HCT116 (cell line): ENCODE measurements at places on chromosomes 5 and 9. TPM values are rescaled to one million over a fixed set of nuclear protein-coding genes. Genes with fewer than 3 reads are reported as not detected.

GRCh38 chr5:82938901-82939725 is 138.1 kb downstream of the TMEM167A start:
- no peak for DNase-seq

DNA sequence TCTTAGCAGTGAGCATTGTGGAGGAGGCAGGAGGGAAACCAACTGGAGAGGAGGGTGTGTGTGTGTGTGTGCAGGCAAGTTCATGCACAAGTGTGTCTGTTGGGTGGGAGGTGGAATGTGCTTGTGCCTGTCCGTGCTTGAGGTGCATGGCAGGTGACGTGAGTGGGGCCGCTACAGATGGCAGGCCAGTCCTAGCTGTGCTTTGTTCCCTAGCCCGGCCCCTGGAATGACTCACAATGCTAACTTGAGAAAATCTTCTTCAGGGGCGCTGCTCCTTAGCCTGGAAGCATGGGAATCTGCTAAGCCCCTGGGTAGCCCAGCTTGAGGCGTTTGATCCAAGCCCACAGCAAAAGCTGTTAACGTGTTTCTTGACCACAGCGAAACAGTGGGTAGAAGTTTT is 25.0 kb upstream of the DMRT2 start:
- no peak for DNase-seq

GRCh38 chr9:7554699-7555098 is 244.9 kb downstream of the DMAC1 start:
- no peak for DNase-seq

The TOMM5 gene
- 161 TPM for total RNA-seq

The C9 gene
- total RNA-seq, result 0.34 TPM

The F2RL1 gene
- total RNA-seq, result 119 TPM

- DNase-seq, result no peak
Measured at GRCh38 chr5:13993926-13994325, 49.4 kb upstream of the DNAH5 start.

- peak; percentile 49 for DNase-seq
Measured at GRCh38 chr9:130834371-130835336, at the start of gene ABL1. Gene ABL1 (plus strand): TSS chr9:130835254. CDS start chr9:130835447, 193 bp downstream.

The RASGRF2 gene
- total RNA-seq, result 0.05 TPM

GRCh38 chr9:129497813-129498450 is 123.0 kb downstream of the C9orf50 start:
- no peak for DNase-seq

DNA sequence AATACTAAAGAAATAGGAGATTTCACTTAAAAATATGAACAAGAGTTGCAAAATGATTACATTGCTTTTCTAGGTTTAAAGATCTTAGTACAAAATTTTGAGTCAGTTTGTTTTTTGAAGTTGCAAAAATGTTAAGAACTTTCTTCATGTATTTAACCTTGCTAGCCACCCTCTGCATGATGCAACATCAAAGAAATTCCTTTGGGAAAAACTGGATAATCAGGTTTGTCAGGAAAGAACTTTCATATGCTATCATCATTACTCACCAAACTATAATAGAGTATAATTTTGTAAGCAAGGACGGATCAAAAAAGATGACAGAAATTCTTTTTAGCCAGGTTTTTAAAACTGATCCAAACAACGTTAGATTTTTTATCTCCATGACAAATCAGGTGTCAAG is 116.9 kb upstream of the MRPS30 start:
- peak; percentile 71 for DNase-seq

DNA sequence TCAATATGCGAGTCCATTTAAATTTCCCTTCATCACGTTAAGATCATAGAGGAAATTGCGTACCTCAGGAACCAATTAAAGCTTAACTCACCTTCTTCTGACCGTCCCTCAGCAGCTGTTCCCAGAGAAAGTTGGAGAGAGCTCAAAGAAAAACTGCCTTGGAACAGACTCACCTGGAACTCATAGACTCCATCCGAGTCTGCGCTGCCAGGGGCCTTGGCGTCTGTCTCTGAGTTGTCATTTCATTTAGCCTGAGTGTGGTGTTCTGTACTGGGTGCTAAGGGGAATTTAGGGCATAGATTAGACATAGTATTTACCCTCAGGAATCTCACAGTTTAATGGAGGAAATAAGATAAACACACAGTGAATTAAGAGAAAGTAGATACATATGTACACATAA is 892.7 kb downstream of the TLE1 start:
- DNase-seq, result no peak

DNA sequence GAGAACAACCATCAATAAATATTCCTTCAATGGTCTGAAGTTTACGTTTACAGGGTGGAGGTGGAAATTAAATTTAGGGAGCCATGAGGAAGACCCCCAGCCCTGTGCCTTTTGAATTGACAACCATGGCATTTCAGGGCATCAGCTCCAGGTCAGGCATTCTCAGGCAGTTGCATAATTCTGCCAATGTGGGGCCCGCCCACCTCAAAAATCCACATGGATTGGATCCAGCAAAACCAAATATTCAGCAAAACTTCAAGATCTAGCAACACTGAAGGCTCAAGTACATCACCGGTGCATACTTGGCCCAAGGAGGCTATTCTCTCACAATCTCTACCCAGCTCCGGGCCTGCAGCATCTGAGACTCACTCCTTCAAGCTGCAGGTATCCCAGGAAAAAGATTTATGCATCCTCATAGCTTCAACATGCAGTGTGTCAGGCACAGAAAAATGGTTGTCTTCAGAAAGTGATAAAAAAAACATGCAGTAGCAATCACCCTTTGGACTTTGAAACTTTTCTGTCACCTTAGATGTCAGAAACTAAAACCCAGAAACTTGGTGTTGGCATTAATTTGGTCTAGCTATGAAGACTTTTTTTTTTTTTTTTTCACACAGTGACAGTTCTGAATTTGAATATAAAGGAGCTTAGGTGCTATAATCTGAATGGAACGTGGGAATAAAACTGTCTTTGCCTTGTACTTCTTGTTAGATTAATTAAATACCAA is 21.4 kb upstream of the ANXA2R start:
- DNase-seq, result no peak

- no peak for DNase-seq
Measured at GRCh38 chr5:154478752-154479159, 729 bp upstream of the HAND1 start.

The LCN12 gene
- total RNA-seq, result 4.2 TPM

DNA sequence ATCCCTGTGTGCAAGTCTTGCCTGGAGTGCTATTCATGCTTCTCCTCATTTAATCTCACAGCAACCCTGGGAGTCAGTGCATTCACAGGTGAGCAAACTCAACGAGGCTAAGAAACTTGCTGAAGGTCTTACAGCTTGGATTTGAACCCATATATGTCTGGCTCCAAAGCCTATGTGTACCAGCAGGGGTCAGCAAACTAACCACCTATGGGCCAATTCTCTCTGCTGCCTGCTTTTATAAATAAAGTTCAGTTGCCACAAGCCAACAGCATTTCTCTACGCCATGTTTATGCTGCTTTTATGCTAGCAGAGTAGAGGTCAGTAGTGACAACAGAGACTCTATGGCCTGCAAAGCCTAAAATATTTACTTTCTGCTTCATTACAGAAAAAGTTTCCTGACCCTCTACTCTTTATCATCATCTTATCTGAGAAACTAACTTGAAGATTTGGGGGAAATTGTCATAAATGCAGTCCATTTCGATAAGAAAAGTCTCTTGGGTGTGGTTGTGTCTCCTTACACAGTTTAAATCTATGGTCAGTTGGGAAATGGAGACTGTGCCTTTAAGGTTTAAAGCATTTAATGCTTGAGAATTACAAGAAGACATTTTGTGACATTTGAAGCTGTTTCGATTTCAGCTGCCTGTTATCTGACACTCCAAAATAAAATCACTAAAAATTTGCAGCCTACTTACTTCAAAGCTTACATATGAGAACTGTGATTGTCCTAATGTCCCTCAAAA is 137.7 kb downstream of the PRELID2 start:
- DNase-seq, result peak; percentile 40

The GMCL2 gene
- not detected for total RNA-seq

DNA sequence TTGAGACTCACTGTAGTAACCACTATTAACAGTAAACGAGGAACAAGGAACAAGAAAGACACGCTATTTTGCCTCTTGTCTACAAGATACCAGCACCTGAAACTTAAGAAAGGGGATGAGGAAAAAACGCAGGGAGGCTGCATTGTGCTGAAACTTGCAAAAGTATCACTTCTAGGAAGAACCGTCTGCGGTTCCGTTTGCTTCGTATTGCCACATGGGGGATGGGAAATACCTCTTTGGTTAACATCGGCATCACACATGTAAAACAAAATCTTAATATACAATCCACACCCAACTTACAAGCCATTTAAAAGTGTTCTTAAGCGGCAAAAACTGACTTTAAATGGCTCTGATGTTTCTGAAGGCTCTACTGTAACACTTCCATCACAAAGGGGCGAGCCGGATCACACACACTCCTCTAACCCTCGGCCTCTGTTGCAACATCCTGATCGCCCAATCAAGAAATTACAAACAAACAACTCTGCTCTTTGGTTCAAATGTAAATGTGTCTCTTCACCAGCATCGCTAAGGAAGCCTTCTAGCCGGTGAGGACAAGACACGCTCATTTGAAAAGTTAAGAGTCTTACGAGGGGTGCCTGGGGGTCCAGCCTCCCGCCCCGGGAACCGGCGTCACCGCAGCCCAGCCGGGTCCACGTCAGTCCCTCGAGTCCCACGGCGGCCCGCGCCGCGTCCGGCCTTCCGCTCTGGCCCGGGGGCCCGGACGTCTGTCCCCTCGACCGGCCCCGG is 621 bp downstream of the SEC16A start:
- no peak for DNase-seq

DNA sequence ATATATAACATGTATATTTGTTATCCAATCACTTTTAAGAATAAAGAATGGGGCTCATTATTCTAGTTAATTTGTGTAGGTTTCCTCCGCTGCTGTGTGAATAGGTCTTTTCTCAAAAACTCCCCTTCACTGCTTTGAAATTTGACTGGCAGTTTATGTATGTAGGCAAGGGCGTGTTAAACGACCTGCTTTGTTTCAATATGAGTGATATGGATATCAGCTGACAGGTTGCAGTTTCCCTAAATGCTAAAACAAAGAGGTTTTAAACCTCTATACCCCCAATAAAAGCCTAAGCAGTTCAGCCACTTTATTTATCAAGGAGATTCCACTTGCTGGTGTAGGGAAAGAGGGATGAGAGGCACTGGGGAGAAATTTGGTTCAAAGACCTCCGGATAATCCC is 159.6 kb downstream of the TMEM167A start:
- DNase-seq, result no peak

The RCL1 gene
- total RNA-seq, result 29.9 TPM

DNA sequence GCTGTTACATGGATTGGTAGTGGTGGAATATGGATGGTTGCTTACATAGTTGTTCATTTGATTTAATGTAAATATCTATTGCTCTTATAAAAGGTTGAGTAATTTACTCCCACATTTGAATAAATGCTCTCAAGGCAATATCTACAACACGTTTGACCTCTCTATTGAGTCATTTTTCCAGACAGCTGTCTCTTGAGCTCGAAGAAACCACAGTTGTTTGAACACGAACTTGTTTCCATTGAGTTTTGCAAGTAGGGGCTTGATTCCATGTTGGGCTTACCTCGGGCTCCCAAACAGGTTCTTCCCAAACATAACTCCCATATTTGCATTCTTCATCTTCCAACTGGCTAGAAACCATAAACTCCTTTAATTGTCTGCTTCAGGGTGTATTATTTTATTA is 115.0 kb upstream of the HMHB1 start:
- DNase-seq, result no peak

The HAVCR1 gene
- not detected for total RNA-seq

GRCh38 chr9:110767559-110768063 is 99.0 kb downstream of the MUSK start:
- no peak for DNase-seq

DNA sequence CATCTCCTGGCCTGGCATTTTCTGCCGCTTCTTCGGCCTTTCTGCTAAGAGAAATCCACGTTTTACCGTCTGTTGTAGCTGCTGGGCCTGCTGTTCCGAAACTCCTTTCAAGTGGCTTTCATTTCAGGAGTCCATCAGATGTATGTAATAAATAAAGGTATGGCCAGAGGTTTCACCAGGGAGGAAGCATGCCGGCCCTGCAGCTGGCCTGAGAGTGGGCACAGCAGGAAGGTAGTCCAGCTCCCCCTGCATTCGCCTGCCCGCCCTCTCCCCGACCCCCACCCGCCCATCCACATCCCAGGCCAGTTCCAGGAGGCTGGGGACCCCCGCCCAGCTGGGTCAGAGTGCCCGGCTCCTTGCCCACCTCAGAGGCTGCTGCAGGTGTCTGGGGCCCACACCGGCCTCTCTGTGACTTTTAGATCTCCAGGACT is 46.4 kb upstream of the EXOC3 start:
- DNase-seq, result no peak

- no peak for DNase-seq
Measured at GRCh38 chr5:17872204-17872603, 237.9 kb downstream of the TAF11L14 start.

- DNase-seq, result no peak
Measured at GRCh38 chr5:151812757-151813309, 41.1 kb downstream of the G3BP1 start.

- DNase-seq, result no peak
Measured at GRCh38 chr5:116645627-116646026, 71.0 kb upstream of the SEMA6A start.

The OR13C5 gene
- total RNA-seq, result not detected

DNA sequence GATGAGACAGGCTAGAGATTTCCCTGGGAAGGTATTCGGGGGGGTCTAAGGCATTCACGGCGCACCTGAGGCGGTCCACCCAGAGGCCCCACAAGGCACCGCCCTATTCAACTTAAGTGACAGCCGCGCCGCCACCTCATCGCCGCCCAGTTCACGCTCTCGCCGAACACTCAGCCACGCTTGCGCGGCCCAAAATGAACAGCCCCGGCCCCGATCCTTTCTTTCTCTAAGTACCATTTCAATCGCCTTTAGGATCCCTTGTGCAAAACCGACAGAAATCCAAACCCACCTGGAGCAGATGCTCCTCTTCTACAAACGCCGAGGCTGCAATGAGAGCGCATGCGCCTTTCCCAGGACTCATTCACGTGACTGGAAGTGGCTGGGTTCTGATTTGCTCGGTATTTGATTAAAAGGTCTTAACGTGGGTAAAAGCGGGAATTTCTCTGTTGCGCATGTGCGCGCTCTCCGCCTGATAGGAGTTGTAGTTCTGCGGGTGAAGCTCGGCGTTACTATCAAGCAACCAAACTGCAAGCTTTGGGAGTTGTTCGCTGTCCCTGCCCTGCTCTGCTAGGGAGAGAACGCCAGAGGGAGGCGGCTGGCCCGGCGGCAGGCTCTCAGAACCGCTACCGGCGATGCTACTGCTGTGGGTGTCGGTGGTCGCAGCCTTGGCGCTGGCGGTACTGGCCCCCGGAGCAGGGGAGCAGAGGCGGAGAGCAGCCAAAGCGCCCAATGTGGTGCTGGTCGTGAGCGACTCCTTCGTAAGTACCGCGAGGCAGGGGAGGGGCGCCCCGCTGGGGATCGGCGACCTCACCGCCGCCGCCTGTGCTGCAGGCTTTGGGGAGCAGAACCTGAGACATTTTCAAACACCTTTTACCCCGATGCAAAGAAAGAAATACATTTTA is at the start of the genes ARSK and SKIC3:
Gene ARSK (plus strand): TSS at position 455 of the 902 bp plus-strand sequence. CDS start 178 bp downstream, at position 633.
Gene SKIC3 (minus strand): TSS at position 331 of the 902 bp plus-strand sequence. CDS start 7,827 bp downstream, outside the sequence.
- peak; percentile 98 for DNase-seq

- no peak for DNase-seq
Measured at GRCh38 chr9:71642056-71642455, 126.3 kb downstream of the CEMIP2 start.
